ENCODE measurements at places on chromosomes 5 and 9.
A peak's percentile ranks its signal among the peaks of the same experiment; 100 is the strongest.

GRCh38 chr9:107712390-107712789 is 222.8 kb upstream of the KLF4 start:
- no peak for DNase-seq

- DNase-seq, result peak; percentile 80
Measured at GRCh38 chr9:133619791-133620190, 10.6 kb upstream of the FAM163B start.

DNA sequence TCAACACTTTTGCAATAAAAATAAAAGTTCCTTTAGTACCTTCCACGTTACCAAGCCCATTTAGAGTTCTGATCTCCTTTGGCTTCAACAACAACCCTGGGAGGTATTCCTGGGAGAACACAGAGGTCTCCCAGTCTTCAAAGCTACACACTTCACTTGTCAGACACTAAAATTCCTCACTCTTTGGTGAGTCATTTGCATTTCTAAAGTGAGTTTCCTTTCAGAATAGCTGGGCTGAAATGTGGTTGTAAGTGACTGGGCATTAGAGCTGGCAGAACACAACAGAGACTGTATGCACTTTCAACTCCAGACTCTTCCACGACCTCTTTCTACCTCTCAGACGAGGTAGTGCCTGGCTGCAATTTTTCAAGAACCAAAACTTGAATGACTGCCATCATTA is 11.5 kb upstream of the F2RL1 start:
- DNase-seq, result no peak

DNA sequence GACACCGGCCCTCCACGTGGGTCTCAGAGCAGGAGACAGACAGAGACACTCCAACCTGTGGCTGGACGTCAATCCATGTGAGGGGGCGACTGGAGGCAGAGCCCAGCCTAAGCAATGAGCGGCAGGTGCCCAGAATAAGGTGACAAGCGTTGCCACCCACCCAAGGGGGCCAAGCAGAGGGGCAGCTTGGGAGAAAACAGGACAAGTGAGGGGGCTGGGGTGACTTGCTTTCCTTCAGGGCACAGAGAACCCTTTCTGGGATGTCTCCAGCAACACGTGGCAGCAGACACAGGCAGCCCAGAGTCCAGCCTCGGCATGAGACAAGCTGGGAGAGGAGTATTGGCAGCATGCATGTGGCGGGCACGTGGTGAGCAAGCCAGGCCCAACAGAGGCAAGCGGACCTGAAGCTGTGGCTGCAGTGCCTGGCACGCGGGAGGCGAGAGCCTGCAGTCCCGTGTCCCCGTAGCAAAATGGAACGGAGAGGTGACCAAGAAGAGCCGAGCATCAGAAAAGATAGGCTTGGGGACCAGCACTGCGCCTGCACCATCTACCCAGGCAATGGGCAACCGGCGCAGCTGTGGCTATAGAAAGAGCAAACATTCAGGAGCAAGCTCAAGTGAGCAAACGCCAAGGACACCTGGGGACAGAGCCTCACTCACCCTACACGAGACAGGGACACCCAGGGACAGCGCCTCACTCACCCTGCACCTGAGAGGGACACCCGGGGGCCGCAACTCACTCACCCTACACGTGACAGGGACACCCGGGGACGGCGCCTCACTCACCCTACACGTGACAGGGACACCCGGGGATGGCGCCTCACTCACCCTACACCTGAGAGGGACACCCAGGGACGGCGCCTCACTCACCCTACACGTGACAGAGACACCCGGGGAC is 6.2 kb downstream of the TERT start:
- no peak for DNase-seq

Measured in activated CD8-positive, alpha-beta T cell treated with anti-CD3 and anti-CD28 coated beads, Interleukin-2, amount 10 ng/mL, durations not matched to agents 7 days and 5 days (primary cell).